ENCODE measurements at places on chromosomes 12 and 14. TPM values are rescaled to one million over a fixed set of nuclear protein-coding genes. Genes with fewer than 3 reads are reported as not detected.
A peak's percentile ranks its signal among the peaks of the same experiment; 100 is the strongest.

GRCh38 chr12:98838231-98838647 is 193.1 kb downstream of the APAF1 start:
- no peak for DNase-seq

DNA sequence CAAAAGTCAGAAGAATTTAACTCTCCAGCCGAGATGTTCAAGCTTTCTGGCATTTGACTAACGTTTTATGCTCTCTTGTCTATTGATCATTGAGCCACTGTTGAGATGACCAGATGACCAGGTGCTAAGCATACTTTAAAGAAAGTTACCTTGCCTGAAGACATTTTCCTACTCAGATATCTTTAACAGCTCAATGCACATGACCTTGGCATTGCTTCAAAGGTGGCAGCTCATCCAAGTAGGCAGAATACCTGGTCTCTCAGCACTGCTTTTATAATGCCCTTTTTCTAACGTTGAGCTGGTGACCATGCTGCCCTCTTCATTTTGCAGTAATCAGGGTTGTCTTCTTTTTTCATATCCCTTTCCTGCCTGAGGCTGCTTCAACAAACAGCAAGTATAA is 358.1 kb downstream of the RAD51B start:
- no peak for DNase-seq

- DNase-seq = no peak
Observed at GRCh38 chr14:76965232-76965631, 63.3 kb downstream of the IRF2BPL start.

DNA sequence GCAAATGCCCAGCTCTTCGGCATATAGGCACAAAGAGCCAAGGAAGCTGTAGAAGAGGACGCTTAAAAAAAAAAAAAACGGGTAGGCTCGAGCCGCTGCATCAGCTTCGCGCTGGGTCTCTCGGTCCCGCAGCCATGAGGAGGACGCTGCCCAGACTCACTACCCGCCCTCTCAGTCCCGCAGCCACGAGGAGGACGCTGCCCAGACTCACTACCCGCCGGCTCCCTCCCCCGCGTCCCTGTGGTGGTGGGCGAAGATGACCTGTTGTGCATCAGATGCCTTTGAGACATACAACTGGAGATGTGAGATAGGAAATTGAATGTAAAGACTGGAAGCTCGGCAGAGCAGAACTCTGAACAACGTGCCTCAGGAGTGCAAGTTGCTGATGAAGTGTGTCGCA is 11.4 kb upstream of the SPSB2 start:
- no peak for DNase-seq

- DNase-seq = peak; percentile 83
Observed at GRCh38 chr14:100673085-100673806, 53.4 kb upstream of the DLK1 start.

DNA sequence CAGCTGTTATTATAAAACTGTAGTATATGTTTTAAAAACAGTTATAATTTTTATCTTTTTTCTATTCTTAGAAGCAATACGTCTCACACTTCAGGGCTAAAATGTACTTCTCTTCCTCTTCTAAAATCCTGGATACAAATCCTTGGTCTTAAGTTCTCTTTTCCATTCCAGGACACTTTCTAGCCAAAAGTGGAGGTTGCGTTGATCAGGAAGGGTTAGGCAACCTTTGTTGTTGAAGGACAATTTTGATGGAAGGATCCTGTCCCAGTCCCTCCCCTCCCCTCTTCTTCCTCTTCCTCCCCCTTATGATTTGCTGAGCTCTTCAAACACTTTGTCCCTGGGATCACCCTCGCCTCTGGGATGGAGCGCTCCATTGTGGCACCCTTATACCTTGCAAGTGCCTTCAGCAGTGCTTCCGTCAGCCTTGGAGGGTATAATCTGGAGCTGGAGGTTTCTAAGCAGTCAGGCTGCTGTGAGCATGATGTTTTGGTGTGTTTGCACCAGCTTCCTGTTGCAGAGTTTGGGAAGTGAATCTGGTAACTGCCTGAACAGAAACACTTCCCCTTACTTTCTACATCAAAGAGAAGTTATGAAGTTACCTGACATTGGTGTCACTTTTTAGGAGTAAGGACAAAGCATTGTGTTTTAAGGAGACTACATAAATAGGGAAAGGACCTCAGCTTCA is 87.4 kb upstream of the SLC38A2 start:
- no peak for DNase-seq

DNA sequence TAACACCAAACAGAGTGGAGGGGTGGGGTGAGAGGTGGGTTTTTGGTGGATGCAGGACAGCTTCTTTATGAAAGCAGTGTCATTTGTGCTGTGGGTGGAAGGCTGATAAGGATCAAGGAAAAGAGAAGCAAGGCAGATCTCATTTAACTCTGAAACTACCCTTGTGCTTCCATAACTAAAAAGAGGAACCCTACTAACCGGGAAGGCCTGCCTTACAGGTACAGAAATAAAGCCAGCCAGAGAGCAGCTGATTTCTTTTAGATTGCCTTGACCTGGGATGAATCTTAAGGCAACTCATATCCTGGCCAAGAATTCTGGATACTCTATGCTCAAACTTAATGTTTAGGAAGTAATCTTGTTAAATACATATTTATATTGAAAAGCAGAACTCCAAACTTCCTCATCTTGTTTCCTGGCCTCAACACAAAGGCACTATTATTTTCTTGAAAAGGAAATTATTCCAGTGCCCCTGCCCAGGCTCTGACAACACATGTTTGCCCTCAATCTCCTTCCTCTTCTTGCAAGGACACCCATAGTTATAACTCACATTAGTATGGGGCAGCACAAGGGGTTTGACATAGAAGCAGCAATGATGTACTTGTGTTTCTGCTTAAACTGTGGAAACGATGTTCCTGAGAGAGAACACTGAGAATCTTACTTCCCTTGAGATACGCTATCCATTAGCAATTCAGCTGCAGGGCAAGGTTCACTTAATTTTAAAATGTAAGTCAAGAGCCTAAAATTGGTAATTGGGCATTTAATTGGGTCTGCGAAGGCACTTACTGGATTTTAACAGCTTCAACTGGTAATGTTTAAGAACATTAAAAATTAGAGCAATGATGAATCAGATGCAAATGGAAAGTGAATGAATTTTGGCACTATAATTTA is 173.7 kb downstream of the STXBP6 start:
- no peak for DNase-seq

GRCh38 chr14:104510794-104511611 is 68.6 kb upstream of the C14orf180 start:
- peak; percentile 89 for DNase-seq

DNA sequence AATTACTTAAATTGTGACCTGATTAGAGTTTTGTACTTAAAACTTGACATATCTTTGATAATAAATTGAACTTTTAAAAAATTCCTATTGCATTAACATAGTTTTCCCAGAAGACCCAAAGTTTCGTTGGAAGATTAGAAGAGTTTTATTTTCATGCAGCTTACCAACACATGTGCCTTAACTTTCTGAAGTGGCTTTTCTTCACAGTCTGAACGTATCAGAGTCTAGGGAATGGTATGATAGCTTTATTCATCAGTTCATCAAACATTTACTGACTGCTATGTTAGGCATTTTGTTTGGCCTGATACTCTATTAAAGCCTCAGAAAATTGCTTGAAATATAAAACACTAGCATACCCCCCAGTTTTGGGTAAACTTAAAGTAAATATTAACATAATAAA is 65.2 kb downstream of the MARK3 start:
- DNase-seq = no peak

DNA sequence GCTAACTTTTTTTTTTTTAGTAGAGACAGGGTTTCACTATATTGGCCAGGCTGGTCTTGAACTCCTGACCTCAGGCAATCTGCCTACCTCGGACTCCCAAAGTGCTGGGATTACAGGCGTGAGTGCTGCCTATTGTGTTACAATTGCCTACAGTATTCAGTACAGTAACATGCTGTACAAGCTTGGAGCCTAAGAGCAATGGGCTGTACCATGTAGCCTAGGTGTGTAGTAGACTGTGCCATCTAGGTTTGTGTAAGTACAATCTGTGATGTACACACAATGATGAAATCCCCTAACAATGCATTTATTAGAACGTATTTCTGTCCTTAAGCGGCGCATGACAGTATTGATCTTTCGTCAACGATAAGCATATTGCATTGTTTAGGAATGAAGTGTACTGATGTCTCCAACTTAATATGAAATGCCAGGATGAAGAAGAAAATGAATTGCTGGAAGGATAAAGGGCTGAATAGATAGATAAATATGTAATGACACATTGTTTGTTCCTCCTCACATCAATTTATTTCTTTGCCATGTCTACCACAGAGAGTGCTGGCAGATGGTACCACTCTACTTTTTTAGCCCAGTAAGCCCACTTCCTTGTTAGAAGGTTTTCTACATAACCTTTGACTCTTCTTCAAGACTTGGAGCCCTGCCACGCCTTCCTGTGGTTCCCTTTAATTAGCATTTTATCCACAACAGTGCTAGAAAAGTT is 467.5 kb downstream of the VRK1 start:
- no peak for DNase-seq

- DNase-seq = no peak
Observed at GRCh38 chr12:60279221-60279620, 683.4 kb downstream of the SLC16A7 start.

DNA sequence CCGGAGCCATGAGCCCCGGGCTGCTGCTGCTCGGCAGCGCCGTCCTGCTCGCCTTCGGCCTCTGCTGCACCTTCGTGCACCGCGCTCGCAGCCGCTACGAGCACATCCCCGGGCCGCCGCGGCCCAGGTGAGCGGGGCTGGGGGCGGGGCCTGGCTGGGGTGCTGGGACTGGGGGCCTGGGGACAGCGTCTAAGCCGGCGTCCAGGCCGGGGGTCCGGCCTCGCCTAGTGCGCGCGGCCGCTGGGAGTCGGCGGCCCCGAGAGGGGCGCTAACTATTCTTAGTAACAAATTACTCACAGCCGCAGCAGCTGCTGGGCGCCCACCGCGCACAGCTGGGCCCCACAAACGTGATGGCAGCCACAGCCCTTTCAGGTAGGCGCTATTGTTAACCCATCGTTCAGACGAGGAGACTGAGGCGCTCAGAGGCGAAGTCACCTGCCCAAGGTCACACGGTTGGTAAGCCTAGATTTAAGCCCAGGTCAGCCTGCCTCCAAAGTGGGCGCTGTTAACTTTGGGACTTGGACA is 374 bp downstream of the CYP46A1 start:
- DNase-seq = no peak

DNA sequence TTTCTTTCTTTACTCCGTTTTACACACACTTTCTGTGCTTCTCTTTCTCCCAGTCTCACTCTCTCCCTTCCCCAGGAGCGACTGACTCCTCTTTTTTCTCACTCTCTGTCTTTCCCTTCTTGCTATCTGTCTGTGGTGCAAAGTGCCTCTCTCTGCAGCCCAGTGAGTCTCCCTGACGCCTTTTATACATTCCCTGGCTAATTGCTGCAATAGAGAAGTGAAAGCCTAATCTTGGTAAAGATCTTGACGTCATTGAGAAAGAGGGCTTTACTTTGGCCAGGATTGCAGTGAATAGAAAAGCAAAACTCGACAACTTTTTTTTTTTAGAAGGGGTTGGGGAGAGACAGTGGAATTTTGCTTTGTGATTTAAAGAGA is 706 bp upstream of the DIO2 start:
- no peak for DNase-seq

- no peak for DNase-seq
Observed at GRCh38 chr12:92226071-92226661, 80.5 kb upstream of the BTG1 start.

GRCh38 chr12:20695232-20695631 is at the start of gene SLCO1C1:
TSS of gene SLCO1C1 (plus strand) at chr12:20695332. CDS start at chr12:20699577, 4,245 bp downstream.
- no peak for DNase-seq

GRCh38 chr14:59336098-59336497 is 129.1 kb downstream of the GPR135 start:
- DNase-seq = no peak

GRCh38 chr12:75964150-75964549 is 67.4 kb downstream of the PHLDA1 start:
- DNase-seq = no peak

GRCh38 chr12:82517027-82517426 is 158.7 kb downstream of the METTL25 start:
- no peak for DNase-seq

GRCh38 chr12:47878918-47879481 is 25.8 kb downstream of the VDR start:
- no peak for DNase-seq

DNA sequence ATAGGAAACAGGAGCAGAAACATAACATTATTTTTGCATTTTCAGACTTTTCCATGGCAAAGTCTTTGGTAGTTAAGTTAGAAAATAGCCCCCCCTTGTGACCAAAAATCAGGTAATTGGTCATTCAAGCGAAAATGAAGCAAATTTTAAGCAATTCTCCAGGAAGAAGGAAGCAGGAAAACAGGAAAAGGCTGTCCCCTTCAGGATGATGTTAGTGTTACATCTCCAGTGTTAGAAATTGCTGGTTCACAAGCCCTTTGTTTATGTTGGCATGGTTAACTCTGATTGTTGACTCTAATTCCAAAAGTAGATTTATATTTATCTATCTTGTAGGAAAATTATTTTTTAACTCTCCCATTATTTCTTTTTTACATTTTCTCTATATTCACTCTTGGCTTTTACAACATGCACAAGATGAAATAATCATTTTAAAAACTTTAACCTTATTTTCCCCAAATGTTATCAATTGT is 18.8 kb upstream of the GAS2L3 start:
- no peak for DNase-seq

- no peak for DNase-seq
Observed at GRCh38 chr14:83988275-83988674, 1541.7 kb upstream of the FLRT2 start.

DNA sequence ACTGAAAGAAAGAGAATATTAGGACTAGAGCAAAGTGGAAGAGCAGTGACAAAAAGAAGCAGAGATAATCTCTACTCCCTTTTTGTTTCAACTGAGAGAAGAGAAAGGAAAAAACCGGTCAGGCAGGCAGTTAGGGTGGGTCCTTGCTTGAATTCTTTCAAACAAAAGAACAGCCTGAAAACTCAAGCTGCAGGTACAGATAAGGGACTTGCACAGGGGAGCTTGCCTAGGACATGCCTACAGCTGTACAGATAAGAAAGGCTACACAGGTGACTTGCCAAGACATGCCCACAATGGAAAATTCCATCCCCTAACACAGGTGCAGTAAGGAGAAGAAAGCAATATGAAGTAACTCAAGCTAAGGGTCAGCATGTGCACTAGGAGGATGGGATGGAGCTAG is 532.2 kb upstream of the MIS18BP1 start:
- no peak for DNase-seq

- no peak for DNase-seq
Observed at GRCh38 chr12:4780641-4781611, 60.7 kb downstream of the GALNT8 start.

GRCh38 chr12:61739925-61740324 is 520.3 kb upstream of the USP15 start:
- DNase-seq = no peak

- peak; percentile 52 for DNase-seq
Observed at GRCh38 chr12:49580572-49581535, 12.9 kb upstream of the MCRS1 start.

SMIM10L1 gene
- total RNA-seq = 10.8 TPM

ITGA5 gene
- 44.2 TPM for total RNA-seq

P2RX7 gene
- total RNA-seq = 11.8 TPM

GNB3 gene
- total RNA-seq = 2.3 TPM

LRCOL1 gene
- 0.68 TPM for total RNA-seq

P2RX2 gene
- 8.2 TPM for total RNA-seq

EFS gene
- total RNA-seq = 53.2 TPM

RNF212B gene
- total RNA-seq = 21.1 TPM

ACSM4 gene
- 0.91 TPM for total RNA-seq

OTOGL gene
- total RNA-seq = 0.74 TPM

PGAM5 gene
- 41.4 TPM for total RNA-seq

STON2 gene
- total RNA-seq = 23.8 TPM

TESPA1 gene
- total RNA-seq = 6.1 TPM

NPC2 gene
- 625 TPM for total RNA-seq

COCH gene
- 23.3 TPM for total RNA-seq

Data from prostate gland (tissue), 2 donors.